Choroid plexus epithelial cell (primary cell): ENCODE measurements at places on chromosomes 12 and 14.

GRCh38 chr14:84323978-84324377, 1206.0 kb upstream of the FLRT2 start:
- DNase-seq, result peak; percentile 29

GRCh38 chr14:24309538-24310264, at the start of gene LTB4R2:
TSS of gene LTB4R2 (plus strand) at chr14:24310140. CDS start at chr14:24310665, 525 bp downstream.
- no peak for DNase-seq

- DNase-seq, result peak; percentile 99
Observed at GRCh38 chr14:59333668-59334067, 131.5 kb downstream of the GPR135 start.

- no peak for DNase-seq
Observed at GRCh38 chr14:74142523-74142922, 57.8 kb downstream of the LIN52 start.

- DNase-seq, result peak; percentile 12
Observed at GRCh38 chr14:80973931-80974641, 18.7 kb downstream of the TSHR start.

DNA sequence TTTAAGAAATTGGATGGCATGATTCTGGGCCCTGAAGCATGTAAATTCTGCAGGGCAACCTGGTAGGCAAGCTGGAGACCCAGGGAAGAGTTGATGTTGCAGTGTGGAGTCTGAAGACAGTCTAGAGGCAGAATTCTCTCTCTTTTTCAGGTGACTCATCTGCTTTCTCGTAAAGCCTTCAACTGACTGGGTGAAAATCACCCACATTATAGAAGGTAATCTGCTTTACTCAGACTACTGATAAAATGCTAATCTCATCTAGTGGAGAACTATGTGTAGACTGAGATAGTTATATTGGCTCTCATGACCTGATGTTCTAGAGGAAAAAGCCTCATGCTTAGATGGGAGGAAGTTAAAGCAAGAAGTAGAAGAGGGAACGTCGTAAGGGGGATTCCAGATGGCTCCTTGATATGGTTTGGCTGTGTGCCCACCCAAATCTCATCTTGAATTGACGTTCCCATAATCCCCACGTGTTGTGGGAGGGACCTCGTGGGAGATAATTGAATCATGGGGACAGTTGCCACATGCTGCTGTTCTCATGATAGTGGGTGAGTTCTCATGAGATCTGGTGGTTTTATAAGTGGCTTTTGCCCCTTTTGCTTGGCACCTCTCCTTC, 723.8 kb downstream of the BCL11B start:
- DNase-seq, result no peak

- DNase-seq, result peak; percentile 58
Observed at GRCh38 chr14:29741909-29742401, 185.7 kb downstream of the PRKD1 start.

GRCh38 chr14:100674428-100674827, 52.3 kb upstream of the DLK1 start:
- no peak for DNase-seq

DNA sequence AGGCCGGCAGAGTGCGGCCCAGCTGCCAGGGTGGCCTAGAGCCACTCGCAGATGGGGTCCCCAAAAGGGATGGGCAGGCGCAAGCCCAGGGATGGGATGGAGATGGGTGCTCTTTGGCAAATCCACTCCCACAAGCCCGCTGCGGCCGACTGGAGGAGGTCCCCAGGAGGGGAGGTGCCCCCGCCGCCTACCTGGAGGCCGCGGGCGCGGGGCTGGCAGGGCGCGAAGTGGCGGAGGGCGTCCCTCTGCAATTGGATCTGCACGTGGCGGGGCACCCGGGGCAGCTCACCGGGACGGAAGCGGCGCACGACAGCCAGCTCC, 730 bp downstream of the PPP1R3E start:
- no peak for DNase-seq

DNA sequence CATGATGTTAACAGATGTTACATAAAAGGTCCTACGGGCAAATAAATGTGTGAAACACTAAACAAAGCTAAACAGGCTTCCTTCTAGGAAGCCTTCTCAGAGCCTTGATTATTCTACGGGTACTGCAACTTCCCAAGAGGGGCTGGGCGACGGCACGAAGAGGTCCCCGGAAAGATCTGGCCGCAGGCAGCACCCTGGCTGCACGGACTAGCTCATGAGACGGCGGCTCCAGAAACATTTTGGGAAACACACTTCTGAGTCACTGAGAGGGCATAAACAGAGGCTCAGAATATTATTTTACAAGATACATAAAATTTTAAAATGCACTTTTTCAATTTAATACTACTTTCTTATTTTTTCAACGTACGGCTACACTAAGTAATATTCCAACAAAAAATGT, 19.4 kb downstream of the STX2 start:
- no peak for DNase-seq

GRCh38 chr14:35808076-35808637, 938 bp downstream of the RALGAPA1 start:
- DNase-seq, result no peak

DNA sequence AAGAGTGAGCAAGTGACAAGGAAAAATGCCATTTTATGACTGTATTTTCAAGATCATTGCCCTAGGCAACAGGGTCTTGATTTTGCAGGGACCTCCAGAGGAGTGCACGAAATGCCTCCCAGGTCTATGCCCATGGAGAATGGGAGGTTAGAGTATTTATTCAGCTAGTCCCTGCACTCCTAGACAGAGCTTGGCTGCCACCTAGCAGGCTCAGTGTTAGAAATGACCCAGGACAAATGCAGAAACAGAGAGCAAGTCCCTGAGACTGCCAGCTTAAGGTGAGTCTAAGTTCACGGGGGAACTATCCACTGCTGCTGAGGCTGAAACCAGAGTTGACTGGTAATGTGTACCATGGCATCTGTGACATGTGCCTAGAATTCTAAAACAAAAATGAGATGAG, 506.4 kb downstream of the MED13L start:
- DNase-seq, result peak; percentile 20

DNA sequence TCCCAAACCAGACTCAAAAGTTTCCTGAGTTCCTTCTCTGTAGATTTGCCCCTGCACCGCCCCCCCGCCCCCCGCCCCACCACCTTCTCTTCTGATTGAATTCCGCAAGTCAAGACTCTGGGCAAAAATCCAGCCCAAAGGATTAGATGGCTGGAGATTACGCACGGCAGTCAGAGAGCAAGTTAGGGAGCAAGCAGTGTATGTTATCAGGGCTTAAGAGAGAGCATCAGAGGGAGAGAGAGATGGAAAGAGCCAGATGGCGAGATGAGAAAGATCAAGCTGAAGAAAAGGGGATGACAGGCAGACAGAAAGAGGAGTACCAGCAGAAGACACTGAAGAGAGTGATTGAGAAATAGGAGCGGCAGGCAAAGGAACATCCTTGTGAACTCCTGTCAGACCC, 13.9 kb upstream of the ANKRD33 start:
- DNase-seq, result no peak

- peak; percentile 98 for DNase-seq
Observed at GRCh38 chr14:72476657-72477499, 417.0 kb downstream of the DPF3 start.

- peak; percentile 21 for DNase-seq
Observed at GRCh38 chr14:37900561-37900960, 305.1 kb downstream of the TTC6 start.

DNA sequence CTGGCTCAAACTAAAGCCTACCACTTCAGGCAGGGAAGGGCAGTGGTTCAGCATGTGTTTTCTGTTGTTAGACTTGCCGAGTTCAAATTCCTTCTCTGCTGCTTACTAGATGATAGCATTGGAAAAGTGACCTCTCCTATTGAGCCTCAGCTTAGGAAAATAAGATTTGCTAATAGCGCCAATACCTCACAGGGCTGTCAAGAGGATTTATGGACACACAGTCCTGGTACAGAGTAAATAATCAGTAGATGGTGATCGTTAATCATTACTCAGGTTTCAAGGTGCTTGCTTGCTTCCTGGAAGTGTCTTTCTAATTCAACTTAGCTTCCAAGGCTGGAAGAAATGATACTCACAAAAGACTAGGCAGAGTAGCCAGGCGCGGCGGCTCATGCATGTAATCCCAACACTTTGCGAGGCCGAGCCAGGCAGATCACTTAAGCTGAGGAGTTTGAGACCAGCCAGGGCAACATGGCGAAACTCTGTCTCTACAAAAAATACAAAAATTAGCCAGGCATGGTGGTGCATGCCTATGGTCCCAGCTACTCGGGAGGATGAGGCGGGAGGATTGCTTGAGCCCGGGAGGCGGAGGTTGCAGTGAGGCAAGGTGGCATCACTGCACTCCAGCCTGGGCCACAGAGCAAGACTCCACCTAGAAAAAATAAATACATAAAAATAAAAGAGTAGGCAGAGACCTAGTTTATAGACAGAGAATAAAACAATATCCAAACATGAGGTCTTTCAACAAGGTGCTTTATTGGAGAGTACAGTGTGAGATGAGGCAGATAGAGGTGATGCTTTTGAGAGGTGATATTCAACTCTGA, 6.0 kb downstream of the PLA2G1B start:
- DNase-seq, result no peak

GRCh38 chr12:123062681-123063486, 82.4 kb downstream of the ARL6IP4 start:
- DNase-seq, result peak; percentile 83

DNA sequence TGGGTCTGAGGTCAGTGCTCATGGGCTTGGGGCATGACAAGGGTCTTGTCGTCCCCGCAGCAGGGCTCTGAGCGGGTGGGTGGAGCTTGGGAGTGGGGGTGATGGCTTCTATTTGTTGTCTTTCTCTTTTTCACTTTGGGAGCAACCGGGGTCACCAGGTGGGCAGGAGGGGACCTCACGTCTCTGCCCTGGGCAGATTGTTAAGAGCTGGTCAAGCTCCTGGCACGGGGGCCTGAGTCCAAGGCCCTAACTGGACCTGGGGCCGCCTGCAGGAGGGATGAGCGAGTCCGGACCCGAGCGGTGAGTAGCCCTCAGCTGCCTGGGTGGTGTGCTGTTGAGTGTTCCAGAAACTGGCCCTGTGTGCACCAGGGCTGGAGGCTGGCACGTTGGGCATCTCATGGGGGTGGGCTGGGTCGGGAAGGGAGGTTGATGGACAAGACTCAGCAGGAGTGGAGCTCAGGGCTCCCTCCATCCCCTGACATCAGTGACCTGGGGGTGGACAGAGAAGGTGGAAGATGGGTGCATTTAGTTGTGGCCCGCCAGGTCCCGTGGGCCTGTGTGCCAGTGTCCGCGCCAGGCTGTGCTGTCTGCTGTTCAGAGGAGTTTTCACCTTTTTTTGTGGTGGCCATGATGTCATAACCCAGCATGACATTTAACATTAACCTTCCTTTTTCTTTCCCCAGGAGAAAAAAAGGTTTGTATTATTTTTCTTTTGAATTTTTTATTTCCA, 27.5 kb downstream of the RTL1 start:
- no peak for DNase-seq

- peak; percentile 95 for DNase-seq
Observed at GRCh38 chr14:69049675-69050074, 70.6 kb upstream of the ACTN1 start.

GRCh38 chr14:92658684-92659083, 89.7 kb downstream of the LGMN start:
- no peak for DNase-seq

GRCh38 chr12:78531831-78532458, 332.6 kb upstream of the SYT1 start:
- DNase-seq, result no peak

DNA sequence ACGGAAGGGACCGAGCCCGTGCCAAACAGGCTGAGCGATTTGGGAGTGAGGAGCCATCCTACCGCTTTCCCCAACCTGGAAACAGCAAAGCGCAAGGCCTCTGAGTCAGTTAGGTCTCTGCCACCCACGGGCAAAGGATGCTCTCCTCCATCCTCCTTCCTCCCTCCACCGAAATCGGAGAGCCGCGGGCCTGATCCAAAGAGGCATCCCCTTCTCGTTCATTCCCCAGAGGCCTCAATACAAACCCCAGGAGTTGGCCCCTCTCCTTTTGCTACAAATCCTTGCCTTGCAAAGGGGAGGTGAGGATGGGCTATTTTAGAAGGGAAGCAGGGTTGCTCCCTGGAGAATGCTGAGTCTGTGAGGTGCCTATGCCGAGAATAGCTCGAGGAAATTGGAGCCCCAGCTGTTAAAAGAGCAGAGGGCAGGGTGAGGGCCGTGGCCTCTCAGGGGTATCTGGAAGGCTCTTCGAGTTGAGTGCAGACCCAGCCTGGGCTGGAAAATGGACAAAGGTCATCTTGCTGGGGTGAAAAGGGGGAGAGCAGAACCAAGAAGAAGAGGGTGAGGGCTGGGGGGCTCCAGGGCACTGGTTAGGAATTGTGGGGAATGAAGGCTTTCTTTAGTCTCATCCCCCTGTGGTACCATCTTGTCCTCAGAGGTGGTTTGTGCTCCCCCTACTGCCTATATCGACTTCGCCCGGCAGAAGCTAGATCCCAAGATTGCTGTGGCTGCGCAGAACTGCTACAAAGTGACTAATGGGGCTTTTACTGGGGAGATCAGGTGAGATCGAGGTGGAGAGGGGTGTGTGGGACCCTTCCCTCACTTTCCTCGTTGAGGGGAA, 1.1 kb downstream of the TPI1 start:
- DNase-seq, result peak; percentile 38

GRCh38 chr14:60845523-60845922, 111.0 kb downstream of the MNAT1 start:
- no peak for DNase-seq

DNA sequence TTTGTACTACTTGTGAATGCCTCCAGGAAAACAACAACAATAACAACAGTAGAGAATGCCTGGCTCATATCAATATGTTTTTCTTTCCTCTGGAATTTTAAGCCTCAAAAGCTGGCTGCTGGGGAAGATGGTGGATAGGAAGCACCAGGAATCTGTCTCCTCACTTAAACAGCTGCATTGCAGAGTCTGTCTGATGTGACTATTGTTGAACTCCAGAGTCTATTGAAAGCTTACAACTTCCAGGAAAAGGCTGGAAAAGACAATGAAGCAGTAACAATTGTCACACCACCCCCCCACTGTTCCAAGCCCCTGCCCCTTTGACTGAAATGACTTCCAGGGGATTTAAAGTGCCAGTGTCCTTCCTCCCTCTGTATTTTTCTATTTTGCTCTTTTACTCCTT, 309.7 kb downstream of the BMP4 start:
- DNase-seq, result no peak

DNA sequence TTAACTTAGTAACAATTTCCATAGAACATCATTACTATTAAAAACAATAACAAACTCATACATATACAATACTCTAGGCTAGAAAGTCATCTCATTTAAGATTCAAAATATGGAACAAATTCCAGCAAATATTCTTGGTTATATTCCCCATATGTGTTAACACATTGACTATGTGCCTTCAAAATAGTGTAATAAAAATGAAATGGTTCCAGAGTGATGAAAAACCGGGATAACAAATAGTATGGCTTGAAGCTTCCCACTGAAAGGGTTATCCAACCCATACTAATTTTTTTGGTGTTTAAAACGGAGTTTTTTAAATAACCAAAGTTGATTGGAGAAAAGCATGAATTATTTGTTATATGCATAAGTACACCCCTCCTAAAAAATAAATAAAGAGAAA, 5.3 kb downstream of the LRIG3 start:
- no peak for DNase-seq

DNA sequence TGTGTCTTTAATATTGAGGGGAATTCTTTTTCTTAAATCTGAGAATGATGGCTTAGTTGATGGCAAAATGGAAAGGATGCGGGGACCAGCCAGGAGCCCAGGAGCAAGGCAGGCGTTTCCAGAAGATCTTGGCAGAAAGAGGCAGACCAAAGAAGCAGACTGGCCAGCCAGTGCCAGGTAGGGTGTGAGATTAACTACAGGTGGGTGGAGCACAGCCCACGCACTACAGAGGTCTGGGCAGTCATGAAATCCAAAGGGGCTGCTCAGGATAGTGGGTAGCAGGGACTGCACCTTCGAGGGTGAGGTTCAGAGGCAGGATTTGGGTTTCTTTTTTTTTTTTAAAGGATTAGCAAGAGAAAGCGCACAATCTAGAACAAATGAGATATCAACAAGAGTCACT, 17.7 kb upstream of the PCNX1 start:
- DNase-seq, result no peak

GRCh38 chr12:109768901-109769670, 55.5 kb downstream of the FAM222A start:
- no peak for DNase-seq
